Activated T-cell treated with anti-CD3 and anti-CD28 coated beads, Interleukin-2, amount 50 U/mL, for 1 hour (primary cell): ENCODE measurements at places on chromosomes 1 and 21.

DNA sequence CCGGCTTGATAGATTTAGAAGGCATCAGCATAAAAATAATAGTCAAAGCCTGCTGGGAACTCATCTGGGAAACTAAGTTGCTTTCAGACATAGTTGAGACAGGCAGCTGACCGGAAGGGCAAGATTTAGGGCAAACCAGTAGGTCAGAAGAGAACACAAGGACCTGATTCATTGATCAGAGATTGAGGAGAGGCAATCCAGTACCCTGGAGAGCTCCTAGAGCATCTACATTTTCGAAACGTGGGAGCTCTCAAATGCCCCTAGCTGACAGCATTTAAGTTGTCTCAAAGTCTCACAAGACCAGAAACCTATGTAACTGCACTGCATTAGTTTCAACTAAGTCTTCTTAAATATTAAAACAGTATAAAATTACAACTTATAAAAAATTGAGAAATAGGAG, 22.9 kb upstream of the MTF2 start:
- DNase-seq: no peak

DNA sequence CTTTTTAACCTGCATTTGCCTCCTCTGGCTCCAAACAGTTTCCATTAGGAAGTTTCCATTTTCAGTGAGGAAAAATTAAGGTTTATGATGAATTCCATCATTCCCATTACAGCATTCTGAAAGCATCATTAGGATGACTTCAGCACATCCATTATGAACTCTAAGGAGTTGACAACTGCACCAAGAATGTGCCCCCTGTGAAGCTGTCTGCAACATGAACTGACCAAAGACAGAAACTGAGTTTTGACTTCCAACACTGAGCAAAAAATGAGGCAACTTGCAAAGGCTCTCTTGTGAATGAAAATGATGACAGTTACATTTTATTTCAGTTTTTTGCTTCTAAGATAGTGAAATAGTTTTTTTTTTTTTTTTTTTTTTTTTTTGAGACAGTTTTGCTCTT, 18.3 kb upstream of the KCNE1 start:
- no peak for DNase-seq

DNA sequence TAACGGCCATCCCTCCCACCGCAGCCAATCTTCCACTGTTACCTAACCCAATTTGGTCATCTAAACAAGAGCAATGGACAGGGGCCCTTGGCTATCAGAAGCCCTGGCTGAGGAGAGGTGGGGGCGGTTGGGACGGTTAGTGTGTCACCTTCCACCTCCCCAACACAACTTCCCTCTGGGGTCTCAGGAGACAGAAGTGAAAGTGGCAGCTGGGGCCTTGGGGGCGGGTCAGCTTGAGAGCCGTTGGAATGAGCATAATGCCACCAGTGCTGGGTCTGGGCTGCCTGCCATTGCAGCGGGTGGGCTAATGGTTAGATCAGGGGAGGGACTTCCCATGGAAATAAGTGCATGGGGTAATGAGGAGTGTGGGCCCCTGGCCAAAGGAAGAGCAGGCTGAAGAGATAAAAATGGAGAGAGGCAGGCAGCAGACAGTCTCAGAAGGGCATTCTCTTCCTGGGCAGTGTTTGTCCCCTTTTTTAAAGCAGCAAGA, 7.9 kb downstream of the MEF2D start:
- no peak for DNase-seq

GRCh38 chr21:36735724-36736320, 36.9 kb downstream of the SIM2 start:
- DNase-seq: no peak

GRCh38 chr1:17599954-17600300, 60.4 kb downstream of the ARHGEF10L start:
- no peak for DNase-seq

DNA sequence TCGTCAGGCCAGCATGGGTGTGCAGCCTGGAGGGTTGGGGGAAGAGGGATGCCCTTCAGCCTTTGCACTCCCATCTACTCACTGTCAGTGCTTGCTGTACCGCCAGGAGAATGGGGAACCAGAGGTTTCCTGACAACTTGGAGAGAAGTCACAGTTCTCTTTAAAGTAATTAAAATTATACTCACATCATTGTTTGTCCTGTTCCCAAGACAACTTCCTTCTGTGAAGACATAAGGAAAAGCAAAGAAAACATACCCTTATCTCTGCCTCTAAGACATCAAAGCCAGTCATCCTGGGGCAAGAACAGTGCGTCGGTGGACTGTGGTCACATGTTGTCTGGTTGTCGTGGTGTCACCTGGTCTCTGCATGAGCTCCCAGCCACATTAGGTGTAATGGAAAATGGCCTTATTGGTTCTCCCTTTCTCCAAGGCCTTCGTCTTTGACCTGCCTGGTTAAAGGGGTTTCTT, 17.6 kb downstream of the TRAF5 start:
- no peak for DNase-seq

DNA sequence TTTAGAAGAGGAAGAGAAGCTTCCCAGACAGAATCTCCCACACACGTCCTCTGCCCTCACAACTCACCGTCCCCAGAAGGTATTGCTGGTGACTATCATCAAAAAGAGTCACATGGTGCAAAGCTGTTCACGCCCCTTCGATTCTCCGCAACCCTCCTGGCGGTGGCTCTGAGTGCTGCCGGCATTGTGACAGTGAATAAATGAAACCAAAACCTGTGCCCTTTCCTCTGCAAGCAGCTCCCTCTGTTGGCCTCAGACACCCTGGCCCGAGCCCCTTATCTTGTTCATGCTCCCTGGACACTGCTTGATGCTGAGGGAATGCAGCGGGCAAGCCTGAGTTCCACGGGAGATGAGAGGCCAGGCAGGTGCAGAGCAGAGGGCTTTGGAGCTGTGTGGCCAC, 510.3 kb downstream of the NPHP4 start:
- peak; percentile 48 for DNase-seq

DNA sequence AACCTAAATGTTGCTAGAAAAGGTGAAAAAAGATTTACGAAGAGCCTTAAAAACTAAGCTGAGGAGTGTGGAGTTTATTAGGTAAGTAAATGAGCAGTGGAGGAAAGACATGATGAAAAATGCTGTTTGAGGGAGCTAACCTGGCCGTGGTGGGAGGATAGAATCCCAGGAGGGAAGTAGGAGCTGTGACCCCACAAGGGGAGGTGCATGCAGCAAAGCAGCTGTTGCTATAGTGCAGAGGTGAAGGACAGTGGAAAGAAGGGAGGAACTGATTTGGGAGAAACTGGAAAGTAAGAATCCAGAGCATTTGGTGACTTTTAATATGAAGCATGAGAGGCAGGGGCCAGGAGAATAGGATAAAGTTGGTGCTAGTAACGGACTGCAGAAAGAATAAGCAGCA, 271.7 kb upstream of the ADGRL2 start:
- no peak for DNase-seq

- no peak for DNase-seq
Measured at GRCh38 chr1:32780005-32780404, 37.2 kb downstream of the YARS1 start.

GRCh38 chr1:76086597-76086996, 12.1 kb downstream of the ST6GALNAC3 start:
- DNase-seq: no peak

- no peak for DNase-seq
Measured at GRCh38 chr1:53542551-53542950, 83.4 kb downstream of the DMRTB1 start.

GRCh38 chr1:23422241-23422877, 2.2 kb downstream of the TCEA3 start:
- DNase-seq: peak; percentile 43

DNA sequence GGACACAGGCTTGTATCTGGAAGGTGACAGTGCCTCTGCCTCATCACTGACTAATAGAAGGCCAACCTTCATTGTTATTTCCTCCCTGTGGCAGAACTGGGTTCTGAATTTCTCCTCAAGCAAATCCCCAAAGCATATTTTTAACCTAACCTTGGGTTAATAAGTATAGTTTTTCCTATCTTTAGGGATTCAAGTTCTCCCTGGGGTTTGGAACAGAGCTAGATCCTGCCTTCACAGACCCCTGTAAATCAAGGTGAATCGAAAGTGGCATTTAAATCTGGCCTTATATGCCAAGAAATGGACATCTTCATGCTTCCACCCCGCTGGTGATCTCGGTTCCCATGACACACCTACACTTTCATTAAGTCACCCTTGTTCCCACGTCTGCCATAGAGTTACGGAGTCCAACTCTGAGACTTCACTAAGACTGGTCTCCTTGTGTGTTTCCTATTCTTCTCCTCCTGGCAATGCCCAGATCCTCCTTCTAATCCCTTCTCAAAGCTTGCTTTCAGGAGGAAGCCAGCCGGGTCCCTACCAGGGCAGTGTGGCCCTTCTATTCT, 4.3 kb upstream of the CHI3L2 start:
- DNase-seq: no peak

- DNase-seq: no peak
Measured at GRCh38 chr1:28323720-28324119, 5.1 kb upstream of the MED18 start.

DNA sequence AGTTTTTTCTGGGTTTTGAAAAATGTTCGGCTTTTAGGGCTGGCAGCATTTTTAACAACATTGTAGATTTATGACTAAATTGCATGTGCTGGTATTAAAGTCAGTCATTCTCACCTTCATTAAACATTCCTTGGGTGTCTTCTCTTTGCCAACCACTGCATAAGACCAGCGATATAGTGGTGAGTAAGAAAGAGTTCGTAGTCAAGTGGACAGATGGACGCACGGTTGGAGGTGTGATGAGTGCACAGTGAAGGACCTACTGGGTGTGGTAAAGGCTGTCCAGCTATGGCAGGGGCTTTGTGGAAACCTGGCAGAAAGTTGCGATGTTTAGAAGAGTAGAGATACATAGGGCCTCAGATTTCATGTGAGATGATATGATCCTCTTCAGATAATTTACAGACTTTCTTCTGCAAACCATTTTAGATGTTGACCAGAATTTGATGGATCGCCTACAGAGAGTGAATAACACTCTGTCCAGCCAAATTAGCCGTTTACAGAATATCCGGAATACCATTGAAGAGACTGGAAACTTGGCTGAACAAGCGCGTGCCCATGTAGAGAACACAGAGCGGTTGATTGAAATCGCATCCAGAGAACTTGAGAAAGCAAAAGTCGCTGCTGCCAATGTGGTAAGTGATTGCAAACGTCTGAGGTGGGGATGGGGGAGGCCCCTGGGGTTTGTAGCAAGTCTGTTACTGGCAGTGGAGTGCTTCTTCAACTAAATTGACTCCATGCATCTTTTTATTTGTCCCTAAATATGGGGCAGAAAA, 56.0 kb upstream of the LAMC2 start:
- DNase-seq: no peak

DNA sequence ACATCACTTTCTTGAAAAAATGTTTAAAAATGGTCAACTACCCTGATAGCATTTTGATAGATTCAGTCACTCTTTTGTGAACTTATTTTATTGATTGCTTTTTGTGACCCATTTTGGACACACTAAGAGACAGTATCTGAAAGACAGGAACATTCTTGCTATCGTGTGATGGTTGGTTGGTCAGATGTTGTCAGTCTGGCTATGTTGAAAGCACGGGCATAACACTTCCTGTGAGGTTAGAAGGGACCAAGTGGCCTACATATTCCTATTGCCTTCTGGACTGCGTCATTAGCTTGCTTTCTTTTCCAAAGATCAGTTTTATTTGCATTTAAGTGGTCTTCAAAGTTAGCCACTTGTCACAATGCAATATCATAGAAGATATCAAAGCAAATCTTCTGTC, 1.4 kb downstream of the OR2T6 start:
- no peak for DNase-seq
